ENCODE measurements at places on chromosomes 5 and 9.

GRCh38 chr9:105639936-105640335 is 22.3 kb upstream of the TAL2 start:
- DNase-seq, result no peak

DNA sequence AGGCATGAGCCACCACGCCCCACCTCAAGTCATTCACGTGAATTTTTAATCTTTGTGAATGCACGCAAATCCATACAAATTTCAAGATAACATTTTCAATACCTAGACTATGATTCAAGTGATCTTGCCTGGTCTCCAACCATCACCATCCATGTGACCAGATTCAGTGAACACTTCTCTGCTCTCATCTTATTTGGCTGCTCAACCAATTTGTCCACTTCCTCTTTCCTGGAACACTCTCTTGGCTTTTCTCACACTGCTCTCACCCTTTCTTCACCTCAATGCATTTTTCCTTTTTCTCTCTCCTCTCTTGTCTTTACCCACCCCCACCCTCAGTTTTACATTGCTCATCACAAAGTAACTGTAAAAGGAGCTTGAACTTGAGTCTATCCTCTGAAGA is 354.7 kb upstream of the KIF2A start:
- no peak for DNase-seq

GRCh38 chr9:117672369-117672768 is 31.8 kb upstream of the TLR4 start:
- no peak for DNase-seq

- DNase-seq, result no peak
These were observed at the start of gene PRR7 for GRCh38 chr5:177446200-177447065. PRR7 (plus strand) TSS chr5:177446814; CDS start chr5:177455068, 8,254 bp downstream.

DNA sequence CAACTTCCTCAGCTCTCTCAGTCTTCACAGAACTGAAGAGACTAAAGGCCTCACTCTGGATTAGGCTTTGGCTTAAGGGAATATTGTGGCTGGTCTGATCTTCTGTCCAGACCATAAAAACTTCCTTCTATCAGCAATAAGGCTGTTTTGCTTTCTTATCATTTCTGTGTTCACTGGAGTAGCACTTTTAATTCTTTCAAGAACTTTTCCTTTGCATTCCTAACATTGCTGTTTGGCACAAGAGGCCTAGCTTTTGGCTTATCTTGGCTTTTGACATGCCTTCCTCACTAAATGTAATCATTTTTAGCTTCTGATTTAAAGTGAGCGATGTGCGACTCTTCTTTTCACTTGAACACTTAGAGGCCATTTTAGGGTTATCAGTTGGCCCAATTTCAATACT is 88.7 kb upstream of the ACOT12 start:
- DNase-seq, result no peak

GRCh38 chr9:121968056-121968455 is 125.1 kb downstream of the TTLL11 start:
- DNase-seq, result no peak

DNA sequence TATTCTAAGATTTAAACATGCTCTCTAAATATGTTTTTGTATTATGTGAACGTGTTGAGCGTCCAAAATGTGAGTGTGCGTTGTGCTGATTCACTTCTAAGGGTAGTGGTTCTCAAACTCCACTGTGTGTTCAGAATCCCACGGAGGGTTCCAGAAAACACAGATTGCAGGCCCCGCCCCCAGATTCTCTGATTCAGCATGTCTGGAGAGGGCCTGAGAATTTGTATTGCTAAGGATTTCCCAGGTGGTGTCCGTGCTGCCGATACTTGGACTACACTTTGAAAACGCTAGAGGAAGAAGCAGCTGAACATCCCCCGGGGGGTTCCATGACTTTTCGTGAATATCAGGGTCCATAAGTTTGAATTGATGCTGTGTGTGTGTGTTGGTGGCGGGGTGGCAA is 1043.2 kb upstream of the WWC1 start:
- no peak for DNase-seq

DNA sequence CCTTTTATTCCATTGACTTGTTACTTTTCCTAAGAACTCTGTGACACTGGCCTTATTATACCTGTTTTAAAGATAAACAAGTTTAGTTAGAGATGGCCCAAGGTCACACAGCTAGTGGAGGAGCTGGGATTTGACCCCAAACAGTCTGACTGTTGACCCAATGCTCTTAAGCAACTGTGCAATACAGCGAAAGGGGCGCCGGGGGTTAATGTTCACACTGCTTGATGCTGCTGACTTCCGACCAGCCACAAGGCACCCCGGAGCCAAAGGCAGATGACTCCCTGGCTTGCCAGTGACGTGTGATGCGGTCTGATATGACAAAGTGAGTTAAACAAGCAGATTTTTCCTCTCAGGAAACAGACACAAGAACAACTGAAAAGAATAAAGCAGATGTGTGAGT is 23.9 kb downstream of the PIK3R1 start:
- no peak for DNase-seq

- no peak for DNase-seq
These were observed 55.9 kb upstream of the UNC5A start for GRCh38 chr5:176754376-176754973.

DNA sequence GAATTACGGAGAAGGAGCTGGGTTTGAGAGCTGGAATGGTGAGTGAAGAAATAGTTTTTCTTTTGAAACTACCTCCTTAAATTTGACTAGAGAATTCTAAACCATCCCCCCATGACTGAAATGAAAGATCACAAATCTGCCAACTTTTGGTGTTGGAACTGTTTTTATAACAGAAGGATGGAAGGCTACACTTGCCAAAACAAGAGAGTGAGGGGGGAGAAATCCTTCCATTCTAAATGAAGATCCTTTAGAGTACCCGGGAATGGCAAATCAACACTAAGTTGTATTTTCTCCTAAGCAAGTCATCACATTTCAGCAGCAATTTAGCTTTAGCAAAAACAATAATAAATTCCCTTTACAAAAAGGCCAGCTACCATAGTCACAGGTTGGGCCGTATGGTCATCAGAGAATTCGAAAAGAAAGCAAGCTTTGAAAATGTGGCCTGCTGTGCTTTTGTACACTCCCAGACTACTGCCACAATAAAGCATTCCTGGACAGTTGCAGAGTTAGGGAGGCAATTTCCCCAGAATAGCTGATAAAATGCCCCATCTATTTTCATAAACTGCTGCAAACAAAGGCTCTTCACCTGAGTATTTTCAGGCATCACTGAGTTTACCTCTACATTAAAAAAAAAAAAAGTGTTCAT is 25.0 kb upstream of the FREM1 start:
- DNase-seq, result no peak

DNA sequence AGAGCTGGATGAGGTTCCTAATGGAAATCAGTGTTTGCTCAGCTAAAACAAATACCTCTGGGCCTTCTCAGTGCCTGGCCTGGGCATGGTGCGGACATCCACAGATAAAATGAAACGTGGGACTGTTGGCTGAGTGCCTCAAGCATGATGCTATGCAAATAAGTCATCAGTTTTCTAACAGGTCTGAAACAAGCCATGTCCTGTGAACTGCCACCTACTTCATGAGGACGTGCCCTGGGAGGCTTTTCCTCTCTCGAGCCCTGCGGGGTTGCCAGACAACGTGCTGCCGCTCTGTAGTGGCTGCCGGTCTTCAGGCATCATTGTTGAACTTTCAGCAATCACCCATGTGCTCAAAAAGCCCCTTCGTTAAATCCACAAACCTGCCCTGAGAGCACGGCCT is 240.4 kb upstream of the IRX2 start:
- no peak for DNase-seq

DNA sequence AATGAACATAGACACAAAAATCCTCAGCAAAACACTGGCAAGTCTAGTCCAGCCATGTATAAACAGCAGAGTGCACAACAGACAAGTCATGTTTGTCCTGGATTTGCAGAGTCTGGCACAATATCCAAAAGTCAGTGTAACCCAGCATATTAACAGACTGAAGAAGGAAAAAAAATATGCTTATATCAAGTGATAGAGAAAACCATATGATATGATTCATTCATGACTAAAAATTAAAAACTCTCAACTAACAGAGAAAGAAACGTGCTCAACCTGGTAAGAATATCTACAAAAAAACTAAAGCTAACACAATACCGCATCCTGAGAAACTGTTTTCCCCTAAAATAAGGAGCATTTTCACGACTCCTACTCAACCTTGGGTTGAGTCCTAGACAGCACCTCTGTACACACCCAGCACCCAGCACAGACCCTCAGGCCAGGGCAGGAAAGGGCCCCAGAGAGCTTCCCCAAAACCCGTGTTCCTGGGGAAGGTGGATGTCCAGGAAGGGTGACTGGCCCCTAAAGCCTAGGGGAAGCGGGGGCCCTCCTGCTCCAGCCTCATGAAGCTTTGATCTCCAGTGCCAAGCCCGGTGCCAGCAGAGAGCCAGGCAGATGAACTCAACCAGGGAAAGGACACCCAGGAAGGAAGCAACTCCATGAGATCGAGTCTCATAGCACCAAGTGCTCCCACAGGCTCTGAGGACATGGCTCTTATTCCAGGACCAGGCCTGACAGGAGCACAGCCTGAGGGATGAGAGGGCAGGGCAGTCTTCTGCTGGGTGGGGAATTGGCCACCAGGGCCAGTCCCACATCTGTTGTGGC is 38.9 kb downstream of the ADAMTS2 start:
- DNase-seq, result no peak

DNA sequence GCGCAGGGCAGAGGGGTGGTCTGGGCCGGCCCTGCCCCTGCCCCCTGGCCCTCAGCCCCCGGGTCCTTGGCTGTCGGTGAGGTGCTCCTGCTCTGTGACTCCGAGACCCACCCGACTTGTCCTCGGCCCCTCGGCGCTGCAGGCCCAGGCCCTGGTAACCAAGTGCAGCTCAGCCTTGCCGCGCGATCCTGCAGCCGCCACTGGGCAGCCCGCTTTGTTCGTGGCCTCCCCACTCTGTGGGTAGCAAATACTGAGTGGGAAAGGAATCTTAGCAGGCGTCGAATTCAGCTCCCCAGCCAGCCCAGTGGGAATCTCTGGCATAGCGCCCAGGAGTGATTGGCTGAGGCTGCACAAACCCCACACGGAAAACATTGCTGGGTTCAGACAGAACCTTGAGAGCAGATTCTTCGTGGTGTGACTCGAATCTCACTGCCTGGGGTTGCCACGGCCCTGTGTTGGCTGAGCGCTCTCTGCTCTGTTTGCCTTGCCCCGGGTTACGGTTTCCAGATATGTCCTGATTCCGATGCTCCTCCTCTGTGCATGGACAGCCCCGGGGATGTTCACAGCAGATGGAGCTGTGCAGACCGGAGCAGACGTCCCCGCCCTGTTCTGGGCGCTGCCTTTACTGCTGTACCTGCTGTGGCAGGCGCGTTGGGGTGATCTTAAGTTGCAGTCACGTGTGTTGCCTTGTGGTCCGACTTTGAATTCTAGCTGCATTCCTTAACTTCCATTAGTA is 13.4 kb upstream of the EXOC3 start:
- DNase-seq, result no peak

- no peak for DNase-seq
These were observed 83.4 kb upstream of the CTSL start for GRCh38 chr9:87642330-87643106.

- no peak for DNase-seq
These were observed 709.3 kb upstream of the RGMB start for GRCh38 chr5:98064118-98064685.

DNA sequence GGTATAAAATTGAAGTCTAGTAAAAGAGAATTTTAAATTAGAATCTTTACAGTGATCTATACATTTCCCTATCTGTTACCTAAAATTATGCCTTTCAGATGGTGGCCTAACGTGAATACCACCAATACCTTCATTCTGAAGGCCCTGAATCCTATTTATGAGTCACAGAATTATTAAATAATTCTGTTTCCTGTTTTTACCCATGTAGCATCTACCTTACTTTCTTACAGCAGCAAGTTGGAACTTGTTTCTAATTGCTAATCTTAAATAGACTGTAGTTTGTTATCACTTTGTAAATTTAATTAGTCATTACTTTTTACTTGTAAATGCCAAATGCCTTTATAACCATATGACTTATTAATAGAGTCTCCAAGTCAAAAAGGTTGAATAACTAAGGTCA is 135.0 kb downstream of the PDE4D start:
- DNase-seq, result no peak

GRCh38 chr5:66960369-66961137 is 236.0 kb downstream of the CD180 start:
- DNase-seq, result no peak

DNA sequence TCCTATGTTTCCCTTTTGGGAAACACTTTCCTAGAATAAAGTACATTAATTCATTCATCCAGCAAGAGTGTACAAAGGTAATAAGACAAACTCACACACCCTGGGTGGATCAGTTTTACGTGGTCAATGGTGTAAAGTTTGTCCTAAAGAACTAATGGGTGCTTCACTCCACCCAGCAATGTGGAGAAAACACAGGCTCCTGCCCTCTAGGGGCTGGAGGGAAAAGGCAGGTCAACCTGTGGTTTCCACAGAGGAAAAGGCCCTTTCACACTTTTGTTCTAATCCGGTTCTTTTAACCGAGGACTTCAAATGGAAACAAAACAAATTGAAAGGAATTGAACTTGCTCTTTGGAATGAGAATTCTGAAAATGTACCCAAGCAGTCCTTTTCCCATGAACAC is 80.9 kb upstream of the SPOCK1 start:
- no peak for DNase-seq

DNA sequence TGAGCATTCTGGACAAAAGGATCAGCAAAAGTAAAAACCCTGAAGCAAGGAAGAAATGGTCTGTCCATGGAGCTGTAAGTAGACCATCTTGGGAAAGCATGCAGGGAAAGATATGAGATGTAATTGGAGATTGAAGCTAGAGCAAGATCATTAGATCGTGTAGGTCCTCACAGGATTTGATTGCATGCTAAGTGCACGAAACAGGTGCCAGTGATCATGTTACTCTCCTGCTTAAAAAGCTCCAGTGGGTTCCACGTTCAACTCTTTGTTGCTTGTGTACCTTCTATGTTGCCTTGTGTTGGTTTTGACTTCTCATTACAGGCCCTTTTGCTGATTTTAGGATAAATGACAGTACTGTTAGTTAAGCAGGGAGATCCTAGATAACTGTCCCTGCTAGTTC is 442.0 kb downstream of the DMRT2 start:
- no peak for DNase-seq

DNA sequence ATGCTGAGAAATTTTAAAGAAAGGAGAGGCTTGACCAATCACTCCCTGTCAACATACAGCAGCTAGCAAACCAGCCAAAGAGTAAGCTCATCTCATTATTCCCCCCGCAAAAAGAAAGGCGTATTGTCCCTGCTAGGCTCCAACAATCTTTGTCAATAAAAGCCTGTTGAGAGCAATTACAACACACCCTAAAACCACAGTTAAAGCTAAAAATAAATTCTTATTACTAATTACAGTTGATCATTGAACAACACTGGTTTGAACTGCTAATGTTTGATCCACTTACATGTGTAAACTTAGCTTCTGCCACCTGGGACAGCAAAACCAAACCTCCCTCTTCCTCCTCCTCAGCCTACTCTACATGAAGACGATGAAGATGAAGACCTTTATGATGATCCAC is 151.2 kb downstream of the TSSK1B start:
- no peak for DNase-seq

- no peak for DNase-seq
These were observed 68.4 kb downstream of the PDZD2 start for GRCh38 chr5:31707329-31707728.
